Dorsolateral prefrontal cortex (tissue), 122 donors: ENCODE measurements at places on chromosomes 5 and 9.

GRCh38 chr5:139282197-139282557 lies 11.4 kb upstream of the MATR3 start:
- no peak for DNase-seq

GRCh38 chr5:149046196-149046829 lies 16.5 kb downstream of the SH3TC2 start:
- DNase-seq = no peak

DNA sequence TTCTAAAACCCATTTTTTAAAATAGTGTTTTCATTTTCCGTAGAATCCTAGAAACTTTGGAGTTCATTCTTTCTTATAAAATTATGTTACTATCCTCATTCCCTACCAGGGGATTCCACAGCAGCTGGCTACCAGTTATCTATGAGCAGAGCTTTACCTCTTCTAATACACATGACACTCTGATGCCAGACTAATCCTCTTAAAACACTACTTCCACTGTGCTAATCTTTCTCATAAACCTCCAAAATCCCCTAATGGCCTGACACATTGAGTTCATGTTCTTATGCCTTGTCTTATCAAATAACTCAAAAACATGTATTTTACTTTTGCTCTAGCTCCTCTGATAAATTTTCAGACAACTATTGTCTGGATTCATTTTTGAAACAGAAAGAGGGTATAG lies 633.6 kb upstream of the FTMT start:
- no peak for DNase-seq

DNA sequence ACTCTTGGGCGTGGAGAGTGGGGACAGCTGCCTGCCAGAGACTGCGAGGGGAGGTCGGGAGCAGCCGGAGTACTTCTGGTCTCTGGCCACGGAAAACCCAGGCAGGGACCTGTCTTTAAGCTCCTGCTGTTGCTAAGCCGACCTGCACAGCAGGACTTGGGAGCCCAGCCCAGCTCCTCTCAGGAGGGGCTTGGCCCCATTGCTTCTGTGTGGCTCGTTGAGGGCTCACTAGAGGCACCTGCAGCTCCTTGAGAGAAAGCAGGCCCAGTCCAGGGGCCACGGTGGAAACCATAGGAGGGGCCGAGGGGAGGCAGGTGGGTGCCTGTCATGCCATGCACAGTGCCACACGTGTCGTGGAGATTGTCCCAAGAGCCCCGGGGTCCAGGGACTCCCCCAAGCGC lies 3.3 kb upstream of the LCN2 start:
- no peak for DNase-seq

DNA sequence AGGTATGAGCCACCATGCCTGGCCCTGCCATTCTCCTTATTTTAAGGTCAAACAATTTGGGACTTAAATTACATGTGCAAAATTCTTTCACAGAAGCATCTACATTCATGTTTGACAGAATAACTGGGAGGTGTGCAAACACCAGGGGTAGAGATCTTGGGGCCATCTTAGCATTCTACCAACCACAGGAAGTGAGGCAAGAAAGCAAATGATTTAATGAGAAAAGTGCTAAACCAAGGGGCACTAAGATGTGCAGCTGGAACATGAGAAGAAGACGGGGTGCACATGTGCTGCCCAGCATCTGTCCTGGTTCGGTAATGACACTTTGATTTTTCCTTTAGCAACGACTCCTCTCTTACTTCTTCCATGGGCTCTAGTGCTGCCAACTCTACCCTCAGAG lies 1.2 kb upstream of the F12 start:
- no peak for DNase-seq

DNA sequence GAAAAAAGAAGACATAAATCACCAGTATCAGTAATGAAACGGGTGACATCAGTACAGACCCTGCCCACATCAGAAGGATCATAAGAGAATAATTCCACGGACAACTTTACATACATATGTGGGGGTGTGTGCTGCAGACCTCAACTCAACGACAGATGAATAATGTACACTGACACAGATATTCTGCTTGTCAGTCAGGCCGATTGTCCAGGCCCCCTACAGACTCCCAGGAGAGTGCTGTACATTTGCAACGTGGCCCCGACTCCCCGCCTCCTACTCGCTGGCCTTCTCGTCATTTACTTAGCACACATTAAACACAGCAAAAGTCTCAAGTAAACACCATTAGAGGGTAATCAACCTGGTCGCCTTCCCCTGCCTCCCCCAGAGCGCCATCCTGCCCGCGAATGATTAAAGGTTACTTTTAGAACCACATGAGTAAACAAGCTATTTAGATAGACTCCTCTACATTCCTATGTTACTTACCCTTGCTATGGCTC lies 3.5 kb upstream of the TMED9 start:
- no peak for DNase-seq

GRCh38 chr5:178330791-178331404 lies 98.3 kb upstream of the PHYKPL start:
- DNase-seq = no peak

DNA sequence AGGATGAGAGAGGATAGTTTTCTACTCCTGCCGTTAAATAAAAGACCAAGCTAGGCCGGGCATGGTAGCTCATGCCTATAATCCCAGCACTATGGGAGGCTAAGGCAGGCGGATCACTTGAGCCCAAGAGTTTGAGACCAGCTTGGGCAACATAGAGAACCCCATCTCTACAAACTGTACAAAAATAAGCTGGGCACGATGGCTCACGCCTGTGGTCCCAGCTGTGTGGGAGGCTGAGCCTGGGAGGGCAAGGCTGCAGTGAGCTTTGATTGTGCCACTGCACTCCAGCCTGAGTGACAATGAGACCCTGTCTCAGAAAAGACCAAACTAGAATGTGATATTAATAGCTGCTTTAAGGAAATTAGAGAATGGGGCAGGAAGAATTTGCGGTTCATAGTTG lies 158.4 kb downstream of the NIPBL start:
- no peak for DNase-seq

- DNase-seq = no peak
Observed at GRCh38 chr5:157479166-157479565, 19.2 kb downstream of the NIPAL4 start.

DNA sequence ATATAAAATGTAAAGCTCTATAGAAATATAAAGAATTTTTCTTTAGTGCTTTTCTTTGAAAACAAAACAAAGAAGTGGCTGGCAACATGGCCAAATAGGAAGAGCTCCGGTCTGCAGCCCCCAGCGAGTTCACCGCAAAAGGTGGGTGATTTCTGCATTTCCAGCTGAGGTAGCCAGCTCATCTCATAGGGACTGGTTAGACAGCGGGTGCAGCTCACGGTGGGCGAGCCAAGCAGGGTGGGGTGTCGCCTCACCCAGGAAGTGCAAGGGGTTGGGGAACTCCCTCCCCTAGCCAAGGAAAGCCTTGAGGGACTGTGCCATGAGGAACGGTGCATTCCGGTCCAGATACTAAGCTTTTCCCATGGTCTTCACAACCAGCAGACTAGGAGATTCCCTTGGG lies 21.0 kb upstream of the TIMD4 start:
- DNase-seq = no peak

- no peak for DNase-seq
Observed at GRCh38 chr5:163916376-163916775, 411.0 kb downstream of the MAT2B start.

DNA sequence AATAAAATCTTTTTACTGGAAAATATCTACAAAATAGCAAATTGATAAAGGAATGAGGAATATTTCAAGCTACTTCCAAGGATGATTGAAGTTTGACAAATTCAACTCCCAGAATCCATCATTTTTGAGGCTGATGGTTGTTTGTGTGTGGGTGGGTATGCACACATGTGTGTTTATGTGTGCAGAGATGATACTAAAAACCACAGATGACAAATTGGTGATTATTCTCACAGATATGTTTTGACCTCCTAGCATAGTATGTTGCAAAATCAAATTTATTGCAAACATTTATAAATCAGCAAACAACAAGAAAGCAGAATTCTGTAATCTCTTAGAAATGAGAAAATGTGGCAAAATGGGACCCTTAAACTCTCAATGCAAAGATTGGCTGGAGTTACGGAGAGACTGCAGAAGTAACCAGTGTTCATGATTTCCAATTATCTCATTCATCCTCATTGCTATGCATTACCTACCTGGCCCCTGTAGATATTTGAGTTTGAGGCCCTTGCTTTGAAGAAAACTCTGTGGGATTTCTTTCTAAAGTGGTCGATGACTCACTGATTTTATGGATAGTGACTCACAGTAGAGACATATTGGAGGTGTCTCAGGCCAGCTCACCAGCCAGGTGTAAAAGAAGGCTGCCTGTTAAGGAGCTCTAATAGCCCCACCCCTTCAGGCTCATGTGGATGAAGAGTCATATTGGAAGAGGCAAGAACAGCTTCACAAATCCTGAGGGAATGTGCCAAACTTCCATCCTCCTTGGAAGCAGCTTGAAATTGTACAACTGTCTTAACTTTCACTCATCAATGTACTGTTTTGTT lies 44.6 kb upstream of the TMC1 start:
- DNase-seq = no peak

- no peak for DNase-seq
Observed at GRCh38 chr9:79111653-79112052, 460.1 kb upstream of the TLE4 start.

- no peak for DNase-seq
Observed at GRCh38 chr5:42250-42649, 49.7 kb upstream of the PLEKHG4B start.
